ENCODE measurements at places on chromosomes 4 and X.

DNA sequence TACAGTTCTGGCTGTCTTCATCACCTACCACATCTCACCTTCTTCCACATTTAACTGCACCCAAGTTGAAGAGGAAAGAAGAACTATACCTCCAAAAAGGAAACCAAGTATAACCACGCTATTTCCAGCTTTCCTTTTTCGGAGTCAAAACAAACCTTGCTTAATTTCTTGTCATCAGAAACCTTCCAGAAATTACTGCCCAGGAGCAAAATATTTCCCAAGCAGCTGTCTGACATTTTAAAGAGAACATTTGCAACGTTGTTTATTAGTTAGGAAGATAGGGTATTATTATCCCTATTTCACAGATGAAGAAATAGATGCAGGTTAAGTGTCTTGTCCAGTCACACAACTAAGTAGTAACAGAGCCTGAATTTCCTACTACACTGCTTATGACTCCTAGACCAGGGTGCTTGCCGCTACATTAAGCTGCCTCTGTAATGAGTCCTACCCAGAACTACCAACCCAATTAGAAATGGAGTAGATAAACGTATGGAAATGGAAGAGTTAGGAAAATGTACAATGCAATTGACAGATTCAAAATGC, 2.2 kb upstream of the ACSL4 start:
- no peak for DNase-seq

DNA sequence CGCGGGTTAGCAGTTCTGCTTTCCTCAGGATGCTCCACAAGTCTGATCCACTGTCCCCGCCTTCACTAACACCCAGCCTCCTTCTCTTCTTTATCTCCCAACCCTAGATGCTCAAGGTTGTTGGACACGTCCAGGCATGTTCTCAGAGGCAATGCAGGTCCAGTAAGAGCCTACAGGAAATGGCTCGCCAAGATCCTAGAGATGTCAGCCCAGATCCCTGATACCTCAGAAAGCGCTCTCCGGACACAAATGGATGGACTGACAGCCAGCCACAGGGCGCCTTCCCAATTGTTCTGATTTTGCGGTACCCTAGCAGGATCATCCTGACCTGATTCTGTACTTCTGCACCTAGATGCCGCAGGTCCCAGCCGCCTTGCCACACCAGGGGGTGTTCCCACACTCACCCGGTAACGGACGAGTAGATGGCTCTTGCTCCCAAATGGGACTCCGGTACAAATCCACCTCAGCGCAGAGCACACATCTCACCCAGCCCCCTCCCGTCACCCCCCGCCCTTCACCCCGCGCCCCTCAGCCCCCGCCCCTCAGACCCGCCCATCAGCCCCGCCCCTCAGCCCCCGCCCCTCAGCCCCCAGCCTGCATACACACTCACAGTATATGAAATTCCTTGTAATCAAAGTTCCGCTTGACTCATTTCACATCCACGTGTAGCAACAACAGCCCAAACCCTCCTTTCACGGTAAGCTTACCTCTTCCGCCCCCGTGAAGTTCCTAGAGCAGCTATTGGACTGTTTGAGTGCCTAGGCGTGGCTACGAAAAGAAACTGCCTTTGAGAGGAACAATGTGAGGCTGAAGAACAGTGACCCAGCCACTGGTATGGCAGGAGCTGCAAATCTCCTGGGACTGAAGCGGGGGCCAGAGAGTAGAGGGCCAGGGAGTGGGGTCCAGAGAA, at the start of gene EDA2R:
Gene EDA2R (minus strand): TSS at position 488 of the 910 bp plus-strand sequence. CDS start 23,058 bp downstream, outside the sequence.
- DNase-seq = peak; percentile 83

- DNase-seq = peak; percentile 25
Measured at GRCh38 chrX:13109817-13110216, 65.4 kb upstream of the FAM9C start.

DNA sequence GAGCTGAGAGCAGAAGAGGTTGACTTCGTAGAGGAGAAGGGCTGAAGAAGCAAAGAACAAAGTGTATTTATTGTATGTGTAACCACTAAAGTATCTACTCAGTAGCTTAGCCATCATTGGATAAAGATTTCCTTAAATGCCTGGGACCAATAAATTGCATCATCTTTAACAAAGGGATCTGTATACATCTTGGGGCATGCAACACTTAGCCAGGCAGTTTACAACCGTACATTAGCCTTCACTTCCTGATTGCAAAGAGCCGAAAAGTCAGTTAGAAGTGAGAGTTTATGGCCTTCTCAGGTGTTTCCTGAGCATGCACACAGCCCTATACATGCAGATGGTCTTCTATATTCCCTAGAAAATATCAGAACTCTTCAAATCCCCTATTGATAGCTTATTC, 68.0 kb upstream of the MAGED1 start:
- no peak for DNase-seq

DNA sequence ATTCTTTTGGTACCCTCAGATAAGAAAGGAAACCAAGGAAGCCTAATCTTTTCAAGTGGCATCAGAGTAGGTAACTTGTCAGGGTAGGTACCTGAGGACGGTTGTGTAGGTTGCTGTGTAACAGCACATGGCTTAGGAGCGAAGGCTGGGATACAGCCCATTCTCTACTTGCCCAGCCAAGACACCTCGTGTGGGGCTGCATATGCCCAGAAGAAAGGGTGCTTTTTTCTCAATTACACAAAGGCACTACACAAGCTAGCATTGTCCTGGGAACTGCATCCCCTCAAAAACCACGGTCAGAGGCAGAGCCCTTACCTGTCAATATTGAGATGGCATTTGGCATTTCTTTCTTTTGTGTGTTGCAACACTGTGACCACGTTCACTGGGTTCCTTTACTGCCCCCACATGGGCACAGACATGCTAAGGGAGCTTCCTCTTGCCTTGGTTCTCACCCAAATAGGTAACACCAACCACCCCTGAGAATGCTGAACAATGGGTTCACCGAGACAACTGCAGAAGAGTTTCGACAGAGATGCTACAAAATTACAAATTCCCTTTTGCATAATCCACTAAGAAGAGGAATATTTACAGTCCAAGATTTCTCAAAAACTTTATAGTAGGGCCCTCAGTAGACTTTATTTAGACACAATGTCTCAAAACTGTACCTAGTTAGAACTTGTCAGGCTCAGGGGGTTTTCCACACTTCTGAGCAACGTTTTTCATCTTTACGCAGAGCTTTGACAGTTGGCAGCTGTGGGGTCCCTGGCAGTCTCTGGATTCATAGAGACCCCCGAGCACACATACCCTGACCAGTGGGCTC, 35.8 kb upstream of the TNIP3 start:
- DNase-seq = no peak

DNA sequence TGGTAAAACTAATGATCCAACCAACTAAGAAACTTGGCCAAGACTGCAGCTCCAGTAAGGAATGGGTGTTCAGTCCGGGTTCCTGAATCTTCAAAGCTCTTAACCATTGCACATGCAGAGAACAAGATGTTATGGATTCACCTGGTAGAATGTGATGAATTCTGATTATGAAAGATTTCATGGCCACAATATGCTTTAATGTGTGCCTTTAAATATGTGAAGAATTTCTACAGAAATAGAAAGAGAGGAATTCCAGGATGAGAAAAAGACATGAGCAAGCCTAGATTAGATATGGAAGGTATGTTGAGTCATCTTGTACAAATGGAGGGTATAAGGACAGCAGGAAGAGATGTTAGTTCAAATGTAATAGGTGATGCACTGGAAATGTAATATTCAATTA, 472.2 kb upstream of the TENM3 start:
- DNase-seq = no peak

DNA sequence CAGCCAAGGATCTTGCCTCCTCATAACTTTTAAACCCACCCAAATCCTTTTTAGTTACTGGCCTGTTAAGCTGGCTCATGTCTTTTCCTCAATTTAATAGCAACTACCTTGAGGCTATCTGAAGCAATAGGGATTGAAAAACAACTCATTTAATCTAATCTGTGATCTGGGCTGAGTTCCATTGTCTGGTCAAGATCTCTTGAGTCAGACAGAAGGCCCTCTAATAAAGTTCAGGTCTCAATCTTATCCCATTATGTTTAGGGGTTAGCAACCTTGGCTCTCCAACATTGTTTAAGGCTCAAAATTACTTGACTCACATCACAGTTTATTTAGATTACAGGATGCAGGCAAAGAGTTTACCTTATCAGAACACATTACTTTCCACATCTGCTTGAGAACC, 436.1 kb downstream of the ANKRD50 start:
- peak; percentile 12 for DNase-seq

- no peak for DNase-seq
Measured at GRCh38 chr4:27251771-27252170, 391.1 kb downstream of the STIM2 start.

GRCh38 chr4:2081540-2081939, 22.4 kb downstream of the NAT8L start:
- no peak for DNase-seq

GRCh38 chrX:6175914-6176313, 52.8 kb downstream of the NLGN4X start:
- no peak for DNase-seq

GRCh38 chrX:148517176-148517575, 16.8 kb downstream of the AFF2 start:
- no peak for DNase-seq

GRCh38 chr4:153643406-153644383, 40.4 kb upstream of the TLR2 start:
- DNase-seq = peak; percentile 60

GRCh38 chr4:26075583-26075982, 161.6 kb downstream of the SMIM20 start:
- DNase-seq = no peak

- DNase-seq = no peak
Measured at GRCh38 chrX:47232197-47232802, 509 bp upstream of the USP11 start.

DNA sequence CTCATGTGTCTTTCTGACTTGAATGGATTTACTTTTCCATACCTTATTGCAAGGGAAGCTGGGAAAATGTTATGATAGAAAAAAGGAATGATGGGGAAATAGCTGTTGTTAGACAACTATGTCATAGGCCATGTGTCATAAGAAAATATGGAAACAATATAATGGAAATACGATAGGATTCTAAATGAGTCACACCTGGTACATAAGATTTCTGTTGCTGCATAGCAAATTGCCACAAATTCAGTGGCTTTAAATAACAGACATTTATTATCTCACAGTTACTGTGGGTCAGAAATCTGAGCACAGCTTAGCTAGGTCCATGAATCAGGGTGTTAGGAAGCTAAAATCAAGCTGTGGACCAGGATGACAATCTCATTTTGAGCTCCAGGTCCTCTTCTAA, 44.6 kb upstream of the ANKRD50 start:
- DNase-seq = peak; percentile 14

DNA sequence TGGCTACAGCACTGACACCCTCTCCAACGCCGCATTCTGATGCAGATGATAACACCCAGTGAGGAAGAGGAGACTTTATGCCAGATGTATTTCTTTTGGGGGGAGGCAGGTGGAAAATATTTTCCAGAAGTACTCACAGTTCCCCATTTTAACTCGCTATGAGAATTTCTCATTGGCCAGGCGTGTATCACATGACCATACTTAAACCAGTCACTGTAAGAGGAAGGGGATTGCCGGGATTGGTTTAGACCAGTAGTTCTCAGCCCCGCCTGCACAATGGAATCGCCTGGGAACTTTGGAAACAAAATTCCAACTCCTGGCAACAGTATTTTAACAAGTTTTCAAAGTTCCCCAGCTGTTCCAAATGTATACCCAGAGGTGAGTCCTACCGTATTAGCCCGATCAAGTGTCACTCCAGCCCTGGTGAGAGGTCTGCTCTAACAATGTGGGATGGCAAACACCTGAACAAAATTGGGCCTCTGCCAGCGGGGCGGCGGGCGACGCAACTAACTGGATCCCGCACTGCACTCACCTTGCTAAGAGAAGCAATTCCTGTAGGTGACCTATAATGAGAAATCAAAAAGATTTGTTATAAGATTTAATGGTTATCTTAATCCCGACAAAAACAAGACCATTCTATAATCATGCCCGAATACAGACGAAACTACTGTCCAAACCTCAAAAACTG, 2.9 kb upstream of the MSL3 start:
- DNase-seq = no peak

- no peak for DNase-seq
Measured at GRCh38 chrX:22234380-22234779, 38.3 kb upstream of the CBLL2 start.

GRCh38 chrX:99820197-99820596, 589.9 kb downstream of the PCDH19 start:
- DNase-seq = no peak

- peak; percentile 82 for DNase-seq
Measured at GRCh38 chrX:23883737-23884354, 23.9 kb downstream of the APOO start.

DNA sequence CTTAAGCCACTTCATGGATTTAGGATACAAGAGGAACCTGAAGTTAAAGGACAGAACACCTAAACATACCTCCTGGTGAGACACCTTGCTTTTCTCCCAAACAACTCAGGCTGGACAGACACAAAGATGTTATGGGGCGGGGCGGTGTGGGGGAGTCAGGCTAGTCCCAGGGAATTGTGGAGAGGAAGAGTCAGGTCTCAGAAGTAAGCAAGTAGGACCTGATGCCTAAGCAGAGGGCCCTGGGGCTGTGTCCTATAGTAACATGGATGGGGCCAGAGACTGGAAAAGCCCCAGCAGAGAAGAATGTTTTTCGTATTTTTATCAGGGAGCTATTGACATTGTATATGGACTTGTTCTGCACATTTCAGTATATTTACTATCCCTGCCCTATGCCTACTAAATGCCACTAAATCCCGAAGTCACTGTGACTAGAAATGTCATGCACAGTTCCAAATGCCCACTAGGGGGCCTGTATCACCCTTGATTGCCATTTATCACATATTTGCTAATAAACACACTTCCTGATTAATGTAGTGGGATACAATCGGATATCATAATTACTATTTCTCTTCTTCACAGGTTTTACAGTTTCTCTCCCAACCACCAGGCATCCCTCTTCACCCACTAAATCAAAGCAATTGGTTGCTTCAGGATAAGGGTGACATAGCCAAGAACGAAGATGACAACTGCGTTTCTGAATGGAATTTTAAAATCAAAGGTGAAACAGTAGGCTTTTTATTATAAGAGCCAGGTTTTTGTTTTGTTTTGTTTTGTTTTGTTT, 23.8 kb upstream of the ARHGAP10 start:
- peak; percentile 50 for DNase-seq

- no peak for DNase-seq
Measured at GRCh38 chr4:181796502-181796901, 446.7 kb upstream of the TENM3 start.

DNA sequence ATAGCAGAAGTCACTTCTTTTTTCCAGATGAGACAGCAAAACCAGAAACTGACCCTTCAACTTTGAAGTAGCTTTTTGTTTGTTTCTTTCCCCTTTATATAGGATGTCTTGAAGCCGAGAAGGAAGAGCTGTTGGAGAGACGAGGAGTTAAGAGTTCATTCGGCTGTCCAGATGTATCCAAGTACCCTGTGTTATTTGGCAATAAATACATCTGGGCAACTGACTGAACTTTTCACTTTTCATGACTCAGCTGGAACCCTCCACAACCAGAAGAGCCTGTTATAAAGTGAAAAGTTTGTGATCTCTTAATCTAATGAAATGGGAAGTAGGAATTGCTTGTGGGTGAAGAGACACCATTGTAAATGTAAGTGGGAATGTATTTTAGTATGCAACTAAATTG, 131.2 kb downstream of the HTR2C start:
- DNase-seq = no peak

Measured in EL (cell line).